Activated CD4-positive, CD25-positive, alpha-beta regulatory T cell treated with anti-CD3 and anti-CD28 coated beads, Interleukin-2, amount 50 U/mL, for 16 hours (primary cell): ENCODE measurements at places on chromosomes 2 and 18.

GRCh38 chr18:69916412-69916811, 31.3 kb downstream of the CD226 start:
- no peak for DNase-seq

DNA sequence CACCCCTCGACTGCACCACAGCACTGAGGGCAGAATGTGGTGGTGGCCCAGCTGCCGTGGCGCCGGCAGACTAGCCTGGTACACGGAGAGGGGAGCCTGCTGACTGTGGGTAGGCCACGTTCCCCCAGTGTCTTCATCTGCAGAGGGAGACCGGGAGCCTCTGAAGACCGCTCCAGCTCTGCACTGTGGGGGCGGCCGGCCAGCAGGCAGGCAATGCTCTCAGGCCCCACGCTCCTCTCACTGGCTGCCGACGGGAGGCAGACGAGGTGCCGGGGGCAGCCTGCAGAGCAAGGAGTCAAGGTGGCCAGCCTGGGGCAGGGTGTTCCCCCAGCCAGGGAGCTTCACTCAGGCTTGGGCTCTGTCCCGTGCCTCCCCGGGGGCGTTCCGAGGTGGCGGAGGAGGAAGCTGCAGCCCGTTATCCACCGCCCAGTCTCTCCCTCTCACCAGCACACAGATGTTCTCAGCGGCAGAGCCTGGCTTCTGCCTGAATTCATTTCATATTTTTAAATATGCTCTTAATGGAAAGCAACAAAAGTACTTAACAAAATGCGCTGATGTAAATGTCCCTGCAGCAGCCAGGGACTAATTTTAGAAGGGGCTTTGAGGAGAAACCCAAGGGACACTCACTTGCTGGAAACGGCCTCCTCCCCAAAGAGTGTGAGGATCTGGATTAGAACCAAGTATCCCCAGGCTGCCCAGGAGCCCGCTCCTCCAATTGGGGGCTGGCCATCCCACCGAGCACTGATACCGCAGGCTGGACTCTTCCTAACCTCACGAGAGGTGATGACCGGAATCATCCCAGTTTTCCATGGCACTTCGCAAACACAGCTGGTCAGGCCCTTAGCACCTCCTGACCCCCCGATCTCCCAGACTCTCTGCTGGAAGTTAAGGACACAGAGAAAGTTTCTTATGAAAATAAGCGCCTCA, 87.8 kb downstream of the HDAC4 start:
- no peak for DNase-seq

GRCh38 chr2:71281950-71282349, 49.6 kb upstream of the ZNF638 start:
- no peak for DNase-seq

DNA sequence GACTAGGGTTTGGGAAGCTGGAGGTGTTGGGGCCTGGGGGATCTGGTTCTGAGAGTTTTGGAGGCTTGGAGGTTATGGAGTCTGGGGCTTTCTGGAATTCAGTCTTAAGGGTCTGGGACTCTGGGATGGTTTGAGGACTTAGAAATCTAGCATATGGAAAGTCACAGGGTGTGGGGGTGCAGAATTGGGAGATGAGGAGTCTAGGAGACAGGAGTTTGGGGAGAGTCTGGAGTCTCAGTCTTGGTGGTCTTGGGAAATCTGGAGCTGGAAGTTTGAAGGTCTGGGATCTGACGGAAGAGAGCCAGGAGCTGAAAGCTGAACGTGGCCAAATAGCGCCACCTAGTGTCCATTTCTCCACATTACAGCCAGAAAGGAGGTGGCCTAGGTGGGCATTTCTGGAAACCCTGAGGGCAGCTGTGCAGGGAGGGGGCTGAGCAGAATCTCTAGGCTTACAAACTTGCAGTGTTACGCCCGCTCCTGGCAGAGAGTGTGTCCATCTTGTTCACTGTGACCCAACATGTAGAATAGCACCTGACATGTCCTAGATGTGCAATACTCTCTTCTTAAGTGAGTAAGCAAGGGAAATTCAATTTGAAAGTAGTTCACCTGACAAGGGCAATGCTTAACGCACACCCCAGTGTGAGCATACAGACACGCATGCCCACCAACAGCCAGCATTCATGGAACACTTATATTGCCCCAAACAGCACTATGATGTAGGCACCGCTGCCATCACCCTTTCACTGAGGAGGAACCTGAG, 204.8 kb downstream of the TFCP2L1 start:
- no peak for DNase-seq

DNA sequence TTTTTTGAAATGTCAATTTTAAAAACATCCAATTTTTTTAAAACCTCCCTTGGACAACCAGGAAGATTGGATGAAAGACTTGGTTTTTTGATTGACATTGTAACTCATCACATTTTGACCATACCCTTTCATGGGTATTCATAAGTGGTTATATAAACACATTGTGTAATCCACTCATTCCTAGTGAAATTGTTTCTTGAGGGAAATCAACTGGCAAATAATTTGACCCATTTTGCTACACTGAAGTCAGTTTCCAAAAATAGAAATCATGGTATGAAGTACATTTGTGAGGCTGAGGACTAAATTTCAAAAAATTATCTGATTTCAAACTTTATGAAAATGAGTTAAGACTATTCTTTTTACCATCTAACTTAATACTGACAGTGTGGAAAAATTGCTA, 31.5 kb downstream of the FBXO48 start:
- no peak for DNase-seq

DNA sequence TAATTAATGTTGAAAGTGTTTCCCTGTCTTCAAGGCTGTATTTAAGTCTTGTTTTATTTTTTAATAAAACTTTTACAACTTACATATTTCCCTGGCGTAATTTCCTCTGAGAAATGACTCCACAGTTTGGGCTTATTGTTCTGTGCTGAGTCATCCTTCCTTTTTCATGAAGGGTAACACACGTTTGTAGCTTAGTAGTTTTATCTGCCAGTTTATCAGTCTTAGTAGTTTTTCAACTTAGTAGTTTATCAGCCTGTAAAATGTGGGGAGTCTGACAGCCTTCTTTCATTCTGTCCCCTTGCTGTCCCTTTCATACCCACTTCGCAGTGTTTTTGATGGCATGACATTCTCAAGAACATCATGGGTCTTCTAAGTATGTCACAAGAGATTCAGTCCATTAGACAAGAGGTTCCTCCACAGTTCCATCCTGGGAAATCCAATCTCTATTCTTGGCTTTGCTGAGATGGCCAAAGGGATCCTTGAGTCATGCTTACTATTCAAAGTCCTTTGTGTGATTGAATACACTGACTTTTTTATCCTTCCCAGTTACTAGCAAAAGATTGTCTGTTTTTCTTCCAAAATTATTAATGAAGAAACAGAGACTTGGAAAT, 60.0 kb upstream of the SGPP2 start:
- no peak for DNase-seq

DNA sequence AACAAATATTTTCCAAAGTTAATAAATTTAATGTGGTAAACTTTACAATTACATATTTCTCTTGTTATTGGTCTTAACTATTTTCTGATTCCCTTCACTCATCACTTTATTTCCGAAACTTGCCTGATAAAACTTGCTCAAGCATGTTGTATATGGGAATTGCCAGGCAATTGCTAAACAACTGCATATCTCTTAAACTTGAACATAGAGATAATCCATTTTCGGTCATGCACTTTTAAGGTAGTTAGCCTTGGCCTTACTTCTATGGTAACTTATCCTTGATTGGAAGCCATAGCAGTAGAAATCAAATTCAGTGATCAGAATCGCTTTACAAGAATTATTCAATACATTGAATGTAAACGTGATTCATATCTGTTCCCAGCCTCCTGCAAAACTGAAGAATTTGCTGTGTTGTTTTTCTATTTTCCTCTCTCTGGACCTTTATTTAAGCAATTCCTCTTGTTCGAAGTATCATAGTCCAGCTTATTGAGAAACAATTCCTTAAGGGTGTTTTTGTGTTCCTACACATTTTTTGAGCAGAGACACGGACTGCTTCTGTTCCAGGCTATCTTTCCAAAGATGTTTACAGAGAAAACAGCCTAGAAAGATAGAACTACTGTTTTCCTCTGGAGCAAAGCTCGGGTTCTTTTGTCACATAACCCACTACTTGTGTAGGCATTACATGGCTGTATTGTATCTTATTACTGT, 674.3 kb downstream of the IRS1 start:
- no peak for DNase-seq

DNA sequence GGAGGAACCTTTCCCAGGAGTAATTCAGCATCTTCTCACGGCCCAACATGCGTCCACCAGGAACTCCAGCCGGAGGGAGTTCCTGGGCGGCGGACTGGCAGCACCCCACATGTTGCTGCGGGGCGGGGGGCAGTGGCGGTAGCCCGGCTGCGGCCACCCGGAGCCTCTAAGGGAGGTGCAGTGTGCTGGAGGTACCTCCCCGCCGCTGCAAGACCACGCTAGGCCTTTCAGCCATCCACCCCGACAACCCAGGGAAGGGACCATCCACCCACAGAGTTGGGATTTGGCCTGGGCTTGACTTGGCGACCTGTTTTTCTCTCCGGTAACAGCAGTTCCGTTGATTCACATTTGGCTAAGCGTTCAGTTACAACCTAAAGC, 625 bp downstream of the LYPD6 start:
- DNase-seq, result no peak

GRCh38 chr2:101125374-101125773, 25.8 kb downstream of the TBC1D8 start:
- DNase-seq, result no peak
